ENCODE measurements at places on chromosomes 5 and 9.

DNA sequence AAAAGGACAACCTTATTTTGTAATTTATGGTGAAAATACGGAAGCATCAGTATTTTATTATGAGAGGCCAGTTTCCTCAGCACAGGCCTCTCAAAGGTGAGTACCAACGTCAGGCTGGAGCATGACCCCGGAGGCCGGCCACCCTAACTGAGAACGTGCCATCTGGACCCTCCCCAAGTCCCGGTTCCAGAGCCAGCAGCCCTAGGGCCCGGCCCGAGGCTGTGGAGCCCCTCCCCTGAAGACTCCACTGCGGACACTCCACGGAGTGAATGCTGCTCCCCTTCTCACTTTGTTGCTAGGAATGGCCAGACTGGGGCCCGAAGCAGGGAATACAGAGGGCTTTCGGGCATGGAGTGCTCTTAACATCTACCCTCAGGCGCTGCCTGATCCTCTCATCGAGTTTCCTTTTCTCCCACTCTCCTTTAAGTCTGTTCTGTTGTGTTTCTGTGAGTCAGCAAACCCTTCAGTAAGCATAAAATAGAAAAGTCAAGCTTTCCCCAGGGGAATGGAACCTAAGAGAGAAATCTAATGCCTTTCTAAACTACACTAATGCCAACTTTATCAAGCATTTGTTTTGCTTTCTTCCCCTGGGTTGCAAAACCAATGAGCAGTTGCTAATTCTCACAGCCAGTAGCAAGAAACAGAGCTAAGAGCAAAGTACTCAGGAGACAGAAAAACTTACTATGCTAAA lies 4.5 kb downstream of the BRD9 start:
- DNase-seq = no peak

- DNase-seq = no peak
Observed at GRCh38 chr5:5592541-5592940, 170.1 kb downstream of the ICE1 start.

DNA sequence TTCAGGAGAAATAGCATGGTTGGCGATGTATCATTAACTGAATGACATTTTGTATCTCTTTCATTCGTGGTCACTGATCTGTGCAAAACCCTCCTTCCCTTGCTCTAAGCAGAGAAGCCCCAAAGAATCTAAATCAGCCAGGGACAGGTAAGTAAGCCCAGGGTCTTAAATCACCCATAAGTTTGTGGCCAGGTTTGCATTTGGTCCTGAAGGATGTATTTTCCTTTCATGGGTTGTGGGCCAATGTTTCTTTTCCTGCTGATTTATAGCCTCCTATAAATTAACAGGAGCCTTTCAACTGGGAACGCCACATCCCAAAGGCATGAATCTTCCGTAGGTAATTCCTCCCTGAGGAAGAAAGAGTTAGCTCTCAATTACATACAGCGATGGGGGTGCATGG lies 217.5 kb upstream of the TNC start:
- DNase-seq = no peak

- DNase-seq = no peak
Observed at GRCh38 chr5:68285851-68286611, 70.5 kb downstream of the PIK3R1 start.

- no peak for DNase-seq
Observed at GRCh38 chr5:150989695-150990094, 30.7 kb upstream of the GPX3 start.

- no peak for DNase-seq
Observed at GRCh38 chr9:109381011-109381729, 60.3 kb upstream of the EPB41L4B start.

GRCh38 chr5:130568791-130569190 lies 596.3 kb downstream of the HINT1 start:
- DNase-seq = no peak

GRCh38 chr5:4196744-4197143 lies 601.1 kb downstream of the IRX1 start:
- DNase-seq = peak; percentile 49

GRCh38 chr9:99977033-99977792 lies 70.8 kb downstream of the STX17 start:
- no peak for DNase-seq

DNA sequence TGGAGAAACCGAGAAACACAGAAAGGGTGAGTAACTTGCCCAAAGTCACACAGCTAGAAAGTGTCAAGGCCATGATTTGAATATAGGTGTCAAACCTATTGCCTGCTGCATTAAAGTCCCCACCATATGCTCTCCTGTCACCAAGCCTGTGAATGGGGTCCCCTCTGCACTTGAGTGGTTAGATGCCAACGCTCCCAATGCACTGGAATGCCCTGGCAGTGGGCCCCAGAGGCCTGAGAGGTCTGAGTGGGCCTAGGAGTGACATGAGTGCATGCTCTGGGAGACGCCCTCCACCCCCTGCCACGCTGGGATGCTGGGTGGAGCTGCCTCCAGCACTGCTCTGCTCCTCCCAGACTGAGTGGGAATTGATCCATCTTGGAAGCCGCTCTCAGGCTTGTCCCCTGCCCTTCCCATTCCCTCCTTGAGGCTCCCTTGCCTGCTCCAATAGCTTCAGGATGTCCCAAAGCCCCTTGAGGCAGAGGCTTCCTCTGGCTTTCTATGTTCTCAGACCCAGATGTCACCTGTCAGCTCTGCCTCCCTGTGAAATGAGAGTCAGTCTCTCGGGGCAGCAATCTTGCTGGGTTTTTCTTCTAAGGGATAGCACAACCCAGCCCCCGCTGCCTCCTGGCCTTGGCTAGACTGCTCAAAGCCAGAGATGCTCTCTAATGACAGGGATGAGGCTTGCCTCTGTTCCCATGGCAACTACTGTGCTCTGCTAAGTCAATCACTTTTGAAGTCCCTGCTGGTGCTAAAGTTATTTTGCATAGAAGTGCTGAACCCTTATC lies 6.6 kb upstream of the ARSI start:
- no peak for DNase-seq

GRCh38 chr5:142322747-142323479 lies 1.9 kb downstream of the SPRY4 start:
- no peak for DNase-seq
